ENCODE measurements at places on chromosomes 5 and 9. TPM values are rescaled to one million over a fixed set of nuclear protein-coding genes. Genes with fewer than 3 reads are reported as not detected.

The PCDHA1 gene
- polyA plus RNA-seq, result not detected

The GFPT2 gene
- polyA plus RNA-seq, result not detected

The IL5 gene
- not detected for polyA plus RNA-seq

The C1QTNF3 gene
- 6.6 TPM for polyA plus RNA-seq

The NIPAL4 gene
- 6.4 TPM for polyA plus RNA-seq

The CEP72 gene
- 7.5 TPM for polyA plus RNA-seq

The FOXD4L5 gene
- polyA plus RNA-seq, result not detected

The CDO1 gene
- 0.12 TPM for polyA plus RNA-seq

The IGFBPL1 gene
- polyA plus RNA-seq, result not detected

The TAF11L10 gene
- not detected for polyA plus RNA-seq

The PCDH1 gene
- 0.06 TPM for polyA plus RNA-seq

The C9 gene
- polyA plus RNA-seq, result not detected

The ARSK gene
- 3.7 TPM for polyA plus RNA-seq

The TSTD2 gene
- 16.9 TPM for polyA plus RNA-seq

The CNTLN gene
- 0.06 TPM for polyA plus RNA-seq

The SLIT3 gene
- polyA plus RNA-seq, result not detected

The SLC45A2 gene
- polyA plus RNA-seq, result not detected

The SLC36A3 gene
- not detected for polyA plus RNA-seq

The PAX5 gene
- polyA plus RNA-seq, result 196 TPM

The TBC1D2 gene
- polyA plus RNA-seq, result 5.3 TPM

The HTR4 gene
- polyA plus RNA-seq, result not detected

The IFNA21 gene
- polyA plus RNA-seq, result not detected

The PHF2 gene
- polyA plus RNA-seq, result 14.5 TPM

The N4BP3 gene
- polyA plus RNA-seq, result 18.3 TPM

The FOXD4L6 gene
- polyA plus RNA-seq, result not detected

The AFAP1L1 gene
- polyA plus RNA-seq, result not detected

The ADRB2 gene
- 2.6 TPM for polyA plus RNA-seq

The SARDH gene
- not detected for polyA plus RNA-seq

The TYRP1 gene
- not detected for polyA plus RNA-seq

The EMB gene
- polyA plus RNA-seq, result 43.3 TPM

The TLN1 gene
- 102 TPM for polyA plus RNA-seq

The ZNF462 gene
- 0.06 TPM for polyA plus RNA-seq

The CAVIN4 gene
- polyA plus RNA-seq, result not detected

The CD14 gene
- polyA plus RNA-seq, result 4.3 TPM

The C9orf153 gene
- polyA plus RNA-seq, result not detected

The FOXI1 gene
- not detected for polyA plus RNA-seq

The IER5L gene
- 1.3 TPM for polyA plus RNA-seq

The WDR38 gene
- not detected for polyA plus RNA-seq

The PSIP1 gene
- 32.5 TPM for polyA plus RNA-seq

The ARSB gene
- 5.1 TPM for polyA plus RNA-seq

The ASPN gene
- not detected for polyA plus RNA-seq

The CCDC171 gene
- 0.22 TPM for polyA plus RNA-seq

The EIF4EBP3 gene
- polyA plus RNA-seq, result 13.8 TPM

The EPB41L4A gene
- polyA plus RNA-seq, result 1.8 TPM

The PTPRD gene
- not detected for polyA plus RNA-seq

The SH2D3C gene
- polyA plus RNA-seq, result 85.5 TPM

The KLHL3 gene
- 5.0 TPM for polyA plus RNA-seq

The MZB1 gene
- 375 TPM for polyA plus RNA-seq

The S1PR3 gene
- polyA plus RNA-seq, result 0.07 TPM

The TUSC1 gene
- polyA plus RNA-seq, result 0.82 TPM
